T-helper 17 cell (primary cell): ENCODE measurements at places on chromosomes 1 and 21.

- no peak for DNase-seq
Observed at GRCh38 chr1:40625076-40625475, 40.4 kb downstream of the RIMS3 start.

DNA sequence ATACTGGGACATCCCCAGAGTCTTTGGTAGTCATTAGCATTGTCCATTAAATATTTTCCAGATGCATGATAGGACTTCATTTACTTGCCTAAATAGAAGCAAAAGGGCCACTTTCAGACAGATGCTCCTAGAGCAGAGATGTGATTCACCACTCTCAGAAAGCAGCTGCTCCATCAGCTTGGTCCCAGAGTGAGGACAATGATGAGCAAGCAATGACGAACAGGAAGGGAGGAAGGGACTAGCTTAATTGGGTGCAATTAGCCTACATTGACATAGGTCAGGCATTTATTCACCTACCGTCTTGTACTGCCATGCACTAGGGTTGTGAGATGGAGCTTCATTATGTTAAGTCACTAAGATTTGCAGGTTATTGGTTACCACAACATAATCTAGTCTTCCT, 85.1 kb upstream of the PLXNA2 start:
- DNase-seq: no peak

DNA sequence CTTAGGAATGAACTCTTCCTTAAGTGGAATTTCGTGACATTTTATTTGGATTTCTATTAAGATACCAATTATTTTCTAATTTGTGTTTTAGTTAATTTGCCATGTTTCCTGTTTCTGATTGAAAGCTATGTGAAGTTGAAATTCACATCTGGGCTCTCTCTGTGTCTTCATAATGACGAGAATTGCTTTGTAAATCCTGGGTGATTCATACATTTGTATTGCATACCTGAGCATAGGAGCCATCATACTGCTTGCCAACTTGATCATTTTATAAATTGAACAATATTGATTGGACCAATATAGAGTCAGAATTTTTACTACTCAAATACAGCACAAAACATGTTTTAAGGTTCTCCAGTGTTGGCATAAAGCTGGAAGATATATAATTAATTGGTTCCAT, 817.9 kb downstream of the BRINP3 start:
- DNase-seq: no peak

- no peak for DNase-seq
Observed at GRCh38 chr1:220880726-220881506, 1.7 kb downstream of the HLX start.

- DNase-seq: no peak
Observed at GRCh38 chr1:90821788-90822359, 104.8 kb upstream of the BARHL2 start.
